Hepatocyte (in vitro differentiated cells): ENCODE measurements at places on chromosomes 1 and 21.

DNA sequence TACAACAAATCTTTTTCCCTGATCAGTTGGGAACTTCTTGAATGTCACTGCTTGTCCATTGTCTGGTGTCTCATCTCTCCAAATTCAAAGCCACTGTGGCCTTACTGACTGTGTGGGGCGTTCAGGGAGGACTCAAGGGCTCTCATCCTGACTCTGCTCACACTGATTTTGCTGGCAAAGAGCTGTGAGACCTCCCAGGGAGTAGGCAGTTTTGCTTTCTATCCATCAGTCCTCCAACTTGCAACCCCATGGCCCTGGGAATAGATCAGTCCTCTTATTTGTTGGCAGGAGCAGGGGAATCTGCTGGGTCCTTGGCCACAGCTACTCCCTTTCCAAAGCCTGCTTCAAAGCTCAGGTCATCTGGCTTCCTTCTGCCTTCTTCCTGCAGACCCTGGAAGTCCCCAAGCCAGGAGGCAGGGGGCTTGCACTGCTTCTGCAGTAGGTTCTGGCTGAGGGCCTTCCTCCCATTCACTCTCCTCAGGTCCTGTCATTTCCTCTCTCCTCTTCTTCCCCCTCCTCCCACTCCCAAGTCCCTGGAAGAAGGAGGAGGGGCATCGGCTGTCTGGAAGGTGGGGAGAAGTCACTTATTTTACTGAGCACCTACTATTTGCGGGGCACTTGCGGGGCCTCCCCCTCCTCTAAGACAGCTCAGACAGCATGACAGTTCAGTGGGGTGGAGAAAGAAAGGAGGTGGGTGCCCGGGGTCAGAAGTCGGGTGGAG, 876 bp upstream of the NAV1 start:
- no peak for DNase-seq

DNA sequence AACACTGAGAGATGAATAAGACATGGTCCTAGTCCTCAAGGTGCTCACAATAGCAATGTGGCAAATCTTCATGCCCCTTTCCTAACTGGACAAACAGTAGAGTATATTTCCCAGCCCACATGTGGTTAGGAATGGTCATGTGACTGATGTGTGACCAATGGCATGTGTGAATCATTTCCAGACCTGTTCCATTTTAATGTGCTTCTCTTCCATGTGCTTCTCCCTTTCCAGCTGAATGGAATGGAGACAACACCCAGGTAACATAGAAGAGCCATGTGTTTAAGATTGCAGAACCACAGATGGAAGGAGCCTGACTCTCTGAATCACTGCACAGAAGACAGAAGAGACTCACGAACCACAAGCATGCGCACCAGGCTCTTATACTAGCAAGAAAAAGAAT, 409.9 kb upstream of the NFIA start:
- no peak for DNase-seq

DNA sequence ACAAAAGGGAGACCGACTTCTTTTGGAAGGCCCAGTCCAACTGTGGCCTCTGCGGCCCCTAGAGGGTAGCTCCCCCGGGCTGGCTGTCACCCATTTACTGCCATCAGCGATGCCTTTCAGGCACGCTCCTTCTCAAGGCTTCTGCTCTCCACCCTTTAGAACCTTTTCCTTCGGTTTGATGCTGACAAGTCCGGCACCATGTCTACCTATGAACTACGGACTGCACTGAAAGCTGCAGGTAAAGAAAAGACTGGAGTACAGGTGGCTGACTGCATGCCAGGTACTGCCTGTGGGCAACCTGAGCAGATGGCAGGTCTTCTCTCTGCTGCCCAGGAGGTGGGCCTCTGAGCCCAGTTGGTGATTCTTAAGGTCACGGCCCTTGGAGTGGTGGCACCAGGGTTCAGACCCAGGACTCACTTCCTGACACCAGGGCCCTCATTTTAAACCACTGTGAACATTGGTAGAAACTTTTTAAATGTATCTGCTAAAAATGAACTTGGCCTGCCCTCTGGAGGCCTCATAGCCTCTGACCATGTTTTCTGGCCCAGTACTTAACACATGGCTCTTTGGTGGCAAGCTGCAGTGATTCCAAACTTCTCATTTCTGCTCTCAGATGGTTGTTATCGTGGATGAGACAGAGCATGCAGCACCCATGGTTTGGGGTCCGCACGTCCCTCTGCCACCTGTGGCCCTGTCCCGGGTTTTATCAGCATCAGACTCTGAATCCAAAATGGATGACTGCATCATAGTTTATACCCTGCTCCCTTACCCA, 45.7 kb downstream of the CAPN9 start:
- DNase-seq: no peak

- no peak for DNase-seq
These were observed 231.9 kb downstream of the TNR start for GRCh38 chr1:175511496-175511895.

DNA sequence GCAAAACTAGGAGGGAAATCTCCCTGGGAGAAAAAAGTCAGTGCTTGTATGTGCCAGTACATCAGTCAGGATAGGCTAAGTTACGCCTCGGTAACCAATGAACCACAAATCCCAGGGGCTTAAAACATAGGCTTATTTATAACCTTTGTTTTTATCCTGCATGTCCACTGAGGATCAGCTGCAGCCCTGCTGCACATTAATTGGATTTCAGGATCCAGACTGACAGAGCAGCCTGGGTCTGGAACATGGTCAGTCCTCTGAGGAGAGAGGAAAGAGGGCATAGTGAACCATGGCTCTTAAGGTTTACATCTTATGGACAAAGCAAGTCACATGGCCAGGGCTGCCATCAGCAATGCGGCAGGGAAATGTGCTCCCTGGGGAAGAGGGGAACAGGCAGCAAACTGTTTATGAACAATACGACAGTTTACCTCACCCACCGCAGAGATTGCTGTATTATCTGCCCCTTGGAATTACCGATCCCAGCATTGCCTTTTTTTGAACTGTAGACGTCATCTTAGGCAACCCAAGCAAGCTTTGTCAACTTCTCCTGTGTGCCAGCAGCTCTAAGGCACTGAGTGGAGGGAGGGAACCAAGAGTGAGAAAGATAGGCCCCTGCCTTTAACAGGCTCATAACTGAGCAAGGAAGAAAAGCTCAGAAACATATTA, 9.1 kb upstream of the SPRR4 start:
- DNase-seq: no peak

- peak; percentile 49 for DNase-seq
These were observed 27.3 kb upstream of the BCAR3 start for GRCh38 chr1:93708734-93709481.

DNA sequence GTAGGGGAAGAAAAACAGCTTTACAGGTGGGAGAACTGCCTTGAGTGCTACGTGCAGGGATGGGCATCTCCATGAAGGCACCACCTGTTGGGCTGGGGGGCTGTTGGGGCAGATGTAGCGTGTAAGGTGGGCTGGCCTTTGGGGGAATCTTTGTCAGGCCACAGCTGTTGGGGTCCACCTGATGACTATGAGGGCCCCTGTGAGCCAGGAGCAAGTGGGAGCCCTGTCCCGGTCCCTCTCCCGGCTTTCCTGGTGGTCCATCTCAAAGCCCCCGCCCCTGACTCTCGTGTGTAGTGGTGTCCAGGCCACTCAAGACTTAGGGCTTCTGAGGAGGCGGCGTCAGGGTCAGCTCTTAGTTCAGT, 13.5 kb downstream of the SLC37A1 start:
- no peak for DNase-seq

DNA sequence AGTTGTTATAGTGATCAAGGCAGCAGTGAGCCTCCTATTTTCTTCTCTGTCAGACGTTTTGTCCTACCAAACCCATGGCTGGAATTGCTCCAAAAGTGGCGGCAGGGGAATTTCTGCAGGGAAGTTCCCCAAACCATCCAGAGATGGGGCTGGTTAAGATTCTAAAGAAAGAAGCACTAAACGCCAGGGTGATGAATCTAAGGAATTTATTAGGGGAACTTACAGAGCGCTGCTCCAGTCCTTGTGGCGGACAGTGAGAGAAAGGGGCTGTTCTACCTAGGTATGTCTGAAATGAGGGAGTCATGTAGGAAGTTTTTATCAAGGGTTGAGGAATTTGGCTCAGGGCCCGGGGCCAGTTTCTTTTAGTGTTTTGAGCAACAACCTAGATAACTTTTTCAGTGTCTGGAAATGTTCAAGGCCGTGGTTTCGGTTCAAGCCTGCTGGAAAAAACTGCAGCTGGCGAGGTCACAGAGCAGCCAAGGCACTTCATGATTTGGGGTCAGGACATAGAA, 222.4 kb upstream of the B3GALT2 start:
- DNase-seq: peak; percentile 79

DNA sequence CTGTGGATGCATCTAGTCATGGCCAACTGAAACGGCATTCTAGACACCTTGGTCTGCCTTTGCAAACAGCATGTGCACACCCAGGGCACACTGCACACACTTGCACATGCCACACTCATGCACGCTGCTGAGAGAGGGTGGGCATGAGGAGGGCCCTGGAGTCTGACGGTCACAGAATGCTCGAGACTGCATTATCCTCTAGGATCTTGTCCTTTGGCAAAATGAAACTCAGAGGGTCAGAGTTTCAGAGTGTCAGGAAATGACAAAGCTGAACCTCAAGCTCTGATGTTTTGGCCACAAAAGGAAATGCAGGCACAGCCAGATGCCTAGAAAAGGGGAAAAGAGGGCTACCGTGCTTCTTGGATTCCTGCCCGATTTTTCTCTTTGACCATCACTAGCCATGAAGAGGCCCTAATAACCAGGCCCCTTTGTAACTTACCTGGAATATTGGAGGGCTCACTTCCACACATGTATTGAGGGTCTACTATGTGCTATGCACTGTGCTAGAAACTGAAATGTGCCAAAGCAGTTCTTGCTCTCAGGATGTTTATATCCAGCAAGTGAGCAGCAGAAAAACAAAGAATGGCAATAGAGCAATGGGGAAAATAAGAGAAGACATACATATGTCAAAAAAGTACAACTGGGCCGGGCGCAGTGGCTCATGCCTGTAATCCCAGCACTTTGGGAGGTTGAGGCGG, 65.4 kb downstream of the TOMM20 start:
- DNase-seq: no peak

DNA sequence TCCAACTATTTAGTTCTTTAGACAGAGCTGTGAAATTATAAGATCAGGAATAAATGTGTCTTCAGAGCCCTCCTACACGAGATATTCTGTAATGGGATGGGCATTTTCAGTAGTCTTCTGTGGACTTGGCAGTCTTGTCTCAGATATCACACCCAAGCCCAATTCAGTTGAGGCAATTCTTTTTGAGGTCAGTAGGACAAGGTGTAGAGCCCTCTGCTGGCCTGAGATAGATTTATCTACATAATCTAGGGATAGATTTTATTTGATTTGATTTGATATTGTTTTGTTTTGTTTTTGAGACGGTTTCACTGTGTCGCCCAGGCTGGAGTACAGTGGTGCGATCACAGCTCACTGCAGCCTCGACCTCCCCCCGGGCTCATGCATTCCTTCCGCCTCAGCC, 77.5 kb downstream of the FMN2 start:
- DNase-seq: no peak

DNA sequence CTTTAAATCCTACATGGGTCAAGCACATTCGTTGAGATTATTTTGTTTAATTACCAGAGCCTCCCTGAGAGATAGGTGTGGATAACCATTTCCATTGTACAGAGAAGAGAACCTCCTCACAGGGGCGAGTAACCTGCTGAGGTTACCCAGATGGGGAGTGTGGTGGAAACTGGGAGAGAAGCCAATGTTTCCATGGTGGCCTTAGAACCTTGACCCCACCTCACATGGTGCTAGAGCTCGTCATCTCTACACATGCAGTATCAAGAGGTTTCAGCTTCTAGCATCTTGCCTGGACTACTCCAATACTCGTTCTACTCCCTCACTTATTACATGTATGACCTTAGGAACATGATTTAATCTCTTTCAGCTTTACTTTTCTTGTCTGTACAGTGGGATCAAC, 4.8 kb downstream of the REG4 start:
- no peak for DNase-seq

DNA sequence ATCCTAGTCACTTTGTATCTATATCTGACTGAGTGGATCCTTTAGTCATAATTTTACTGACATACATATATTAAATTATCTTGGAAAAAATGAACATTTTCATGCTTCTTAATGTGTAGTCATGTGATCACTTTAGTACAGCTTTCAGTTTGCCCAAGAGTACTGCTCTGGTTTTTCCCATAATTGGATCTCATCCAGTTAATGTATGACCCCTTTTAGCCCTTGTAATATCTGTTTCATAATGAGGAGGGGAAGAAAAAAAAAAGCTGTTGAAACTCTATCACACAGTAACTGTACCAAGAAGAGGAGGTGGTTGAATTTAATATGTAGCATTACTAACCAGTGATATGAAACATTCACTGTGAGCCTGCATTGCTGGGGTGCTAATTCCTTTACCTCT, 328.7 kb downstream of the PTPRC start:
- DNase-seq: no peak

DNA sequence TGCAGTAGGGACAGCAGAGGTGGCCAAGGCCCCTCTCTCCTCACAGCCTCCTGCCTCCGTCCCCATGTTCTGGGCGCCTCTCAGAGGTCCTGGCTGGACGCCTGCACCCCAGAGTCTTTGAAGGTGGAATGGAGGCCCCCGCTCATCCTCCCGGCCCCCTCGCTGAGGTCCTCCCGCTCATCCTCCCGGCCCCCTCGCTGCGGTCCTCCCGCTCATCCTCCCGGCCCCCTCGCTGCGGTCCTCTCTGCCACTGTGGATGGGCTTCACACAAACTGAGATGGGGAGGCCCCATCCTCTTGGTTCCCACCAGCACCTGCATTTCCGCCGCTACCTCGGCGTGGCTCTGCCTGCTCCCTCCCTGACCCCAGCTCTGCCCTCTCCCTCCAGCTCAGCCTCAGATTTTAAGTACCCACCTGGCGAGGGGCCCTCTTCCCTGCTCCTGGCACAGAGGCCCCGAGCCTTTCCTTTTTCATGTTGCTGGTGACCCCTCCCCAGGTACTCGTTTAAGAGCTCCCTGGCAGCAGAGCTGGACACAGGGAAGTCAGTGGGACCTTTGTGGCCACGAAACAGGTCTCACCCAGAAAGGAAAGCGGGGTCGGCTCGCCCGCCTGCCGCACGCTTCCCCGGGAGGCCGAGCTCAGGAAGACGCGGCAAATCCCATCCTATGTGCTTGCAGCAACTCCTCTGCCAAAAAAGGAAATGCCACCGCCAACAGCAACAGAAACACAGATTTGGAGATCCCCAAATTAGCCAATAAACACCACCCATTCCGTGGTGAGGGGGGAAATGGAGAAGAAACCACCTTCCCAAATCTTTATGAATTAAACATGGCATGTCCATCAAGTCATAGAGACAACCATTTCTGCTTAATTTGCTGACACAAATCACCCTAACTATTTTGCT, 143.7 kb downstream of the PRDM16 start:
- DNase-seq: no peak

- DNase-seq: no peak
These were observed 13.3 kb upstream of the LCE5A start for GRCh38 chr1:152497273-152497672.

- no peak for DNase-seq
These were observed 18.0 kb downstream of the HHIPL2 start for GRCh38 chr1:222529916-222530315.

DNA sequence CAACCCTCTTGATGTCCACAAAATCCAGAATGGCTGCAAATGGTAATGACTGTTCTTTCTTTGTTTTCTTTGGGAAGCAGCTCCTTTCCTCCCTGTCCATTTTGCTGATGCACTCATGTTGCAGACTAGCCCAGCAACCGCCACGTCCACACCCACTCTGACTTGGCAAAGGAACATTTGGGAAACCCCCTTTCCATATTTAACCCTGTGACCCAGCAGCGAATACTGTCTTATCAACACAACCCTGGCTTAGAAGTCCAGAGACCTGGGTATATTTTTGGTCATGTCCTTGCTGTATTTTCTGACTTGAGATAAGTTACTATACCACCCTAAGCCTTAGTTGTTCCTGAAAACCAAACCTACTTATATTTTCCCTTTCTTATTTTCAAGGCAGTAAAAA, 18.1 kb upstream of the SHE start:
- DNase-seq: no peak
